ENCODE measurements at places on chromosomes 7 and 10.
A peak's percentile ranks its signal among the peaks of the same experiment; 100 is the strongest.

DNA sequence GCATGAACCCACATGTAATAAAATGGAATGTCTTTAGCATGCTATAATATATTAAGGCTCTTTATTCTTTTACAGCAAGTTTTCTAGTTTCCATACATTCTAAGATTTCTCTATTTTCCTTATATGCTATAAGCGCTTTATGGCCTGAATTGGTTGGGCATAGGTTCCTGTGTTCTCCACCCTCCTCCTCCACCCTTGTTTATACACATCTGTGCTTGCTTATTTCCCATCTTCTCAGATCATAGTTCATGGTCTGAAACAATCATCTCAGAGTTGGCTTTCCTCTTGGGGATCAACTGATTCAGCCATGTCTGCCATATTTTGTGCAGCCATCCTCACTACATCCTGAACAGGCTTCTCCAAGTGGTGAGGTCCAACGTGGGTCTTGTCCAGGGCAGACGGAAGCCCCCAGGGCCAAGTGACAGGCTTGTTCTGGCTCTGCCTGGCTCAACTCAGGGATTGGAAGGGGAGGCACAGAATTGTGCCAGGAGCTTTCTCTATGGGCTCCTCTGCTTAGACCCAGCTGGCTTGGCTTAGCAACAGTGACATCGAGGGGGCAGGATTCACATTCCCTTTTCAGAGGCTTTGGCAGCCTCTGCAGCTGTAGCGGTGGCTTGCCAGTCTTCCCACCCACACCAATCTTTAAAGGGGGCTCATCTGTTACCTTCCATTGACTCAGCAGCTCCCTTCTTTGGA is 327.3 kb downstream of the PTEN start:
- H3K4me3 ChIP-seq = no peak overlapping the region
- no peak overlapping the region for H3K27ac ChIP-seq
- H3K27me3 ChIP-seq = peaks cover under 1% of the 10 kb centered on the region
- no peaks in the 10 kb centered on the region for H3K36me3 ChIP-seq

DNA sequence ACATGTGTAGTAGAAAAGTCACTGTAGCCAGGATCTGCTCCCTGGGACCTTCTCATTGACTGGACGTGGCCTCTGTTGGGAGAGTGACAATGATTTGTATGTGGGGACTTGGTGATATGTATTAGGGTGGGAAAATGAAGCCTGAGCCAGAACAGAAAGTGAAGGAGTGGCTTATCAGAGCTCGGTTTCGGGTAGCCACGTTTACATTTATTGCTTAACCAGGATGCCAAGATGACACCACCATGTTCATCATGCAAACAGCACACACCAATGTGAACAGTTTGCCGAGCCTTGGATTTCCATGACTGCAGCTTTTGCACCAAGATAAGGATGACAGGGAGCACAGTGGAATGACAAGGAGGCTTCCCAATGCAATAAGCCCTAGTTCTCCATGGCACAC is 112.8 kb upstream of the STK17A start:
- H3K4me3 ChIP-seq = no peak overlapping the region
- no peak for DNase-seq
- no peaks in the 10 kb centered on the region for H3K36me3 ChIP-seq
- H3K27ac ChIP-seq = no peak overlapping the region
- H3K4me1 ChIP-seq = no peaks in the 10 kb centered on the region
- peaks cover 20% of the 10 kb centered on the region for H3K27me3 ChIP-seq

DNA sequence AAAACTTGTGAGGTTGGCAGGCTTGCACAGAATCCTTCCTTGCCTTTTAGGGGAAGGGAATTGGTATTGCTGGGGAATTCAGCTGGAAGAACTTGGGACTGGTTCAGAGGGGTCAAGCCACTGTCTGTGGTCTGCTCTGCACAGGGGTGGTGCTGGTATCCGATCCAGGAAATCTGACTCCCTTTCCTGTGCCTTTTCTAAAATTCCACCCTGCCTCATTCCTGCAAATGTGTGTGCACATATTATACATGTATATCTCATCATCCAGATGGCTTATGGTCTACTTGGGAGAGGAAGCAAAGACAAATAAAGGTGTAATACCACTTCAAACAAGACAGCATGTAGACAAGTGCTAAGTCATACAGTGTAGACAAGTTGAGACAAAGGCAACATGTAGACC is 14.3 kb downstream of the UBTD1 start:
- H3K27me3 ChIP-seq = peaks cover 20% of the 10 kb centered on the region
- peaks cover 3% of the 10 kb centered on the region for H3K4me1 ChIP-seq
- H3K27ac ChIP-seq = no peak overlapping the region

- H3K27me3 ChIP-seq = peaks cover 2% of the 10 kb centered on the region
- no peak overlapping the region for H3K4me3 ChIP-seq
- H3K27ac ChIP-seq = no peak overlapping the region
These were observed 132.1 kb downstream of the PLCE1 start for GRCh38 chr10:94125856-94126255.

- no peaks in the 10 kb centered on the region for H3K36me3 ChIP-seq
- H3K4me3 ChIP-seq = no peak overlapping the region
- no peak overlapping the region for H3K27ac ChIP-seq
- H3K27me3 ChIP-seq = no peaks in the 10 kb centered on the region
These were observed 133.8 kb upstream of the HDAC9 start for GRCh38 chr7:18361756-18362155.

- H3K36me3 ChIP-seq = peaks cover 45% of the 10 kb centered on the region
- H3K27me3 ChIP-seq = no peaks in the 10 kb centered on the region
- H3K4me1 ChIP-seq = peaks cover 72% of the 10 kb centered on the region
- peak overlapping the region; percentile 78 for H3K4me3 ChIP-seq
These were observed 80.3 kb upstream of the UCN3 start for GRCh38 chr10:5284311-5285057.

DNA sequence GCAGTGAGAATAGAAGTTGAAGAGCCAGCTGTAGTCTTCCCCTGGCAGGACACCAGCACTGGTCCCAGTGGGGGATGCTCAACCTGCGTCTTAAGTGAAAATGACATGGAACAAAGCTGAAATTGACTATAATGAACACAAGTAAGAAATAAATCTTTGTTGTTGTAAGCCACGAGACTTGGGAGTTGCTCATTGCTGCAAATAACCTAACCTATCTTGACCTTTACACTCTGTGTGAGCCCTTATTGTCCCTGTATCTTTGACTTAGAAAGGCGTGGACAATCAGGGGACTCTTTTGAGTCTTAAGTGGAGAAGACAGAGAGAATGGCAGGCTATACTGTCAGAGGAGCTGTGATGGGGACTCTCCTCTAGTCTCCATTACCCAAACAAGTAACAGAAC is 16.9 kb downstream of the ZC3HAV1L start:
- no peaks in the 10 kb centered on the region for H3K4me1 ChIP-seq
- H3K36me3 ChIP-seq = no peaks in the 10 kb centered on the region
- H3K27me3 ChIP-seq = peaks cover 4% of the 10 kb centered on the region
- no peak for DNase-seq

DNA sequence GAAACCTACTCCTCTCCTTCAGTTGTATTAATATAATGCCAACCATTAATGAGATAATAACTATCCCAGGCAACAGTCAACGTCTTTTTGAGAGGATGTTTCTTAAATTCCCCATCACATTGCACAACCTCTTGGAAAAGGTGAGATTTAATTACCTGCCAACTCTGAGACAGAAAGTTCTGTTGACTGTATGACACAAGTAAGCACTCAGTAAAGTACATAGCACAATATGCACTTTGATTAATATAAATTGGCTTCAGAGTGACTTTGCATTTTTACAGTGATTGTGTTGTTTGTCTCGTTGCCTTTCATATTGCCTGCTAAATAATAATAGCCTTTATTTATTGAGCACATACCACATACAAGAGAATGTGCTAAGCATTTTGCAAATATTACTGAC is 46.7 kb downstream of the CAV1 start:
- no peak overlapping the region for H3K4me3 ChIP-seq
- H3K27ac ChIP-seq = no peak overlapping the region
- H3K4me1 ChIP-seq = no peaks in the 10 kb centered on the region
- H3K36me3 ChIP-seq = no peaks in the 10 kb centered on the region
- no peak for DNase-seq

DNA sequence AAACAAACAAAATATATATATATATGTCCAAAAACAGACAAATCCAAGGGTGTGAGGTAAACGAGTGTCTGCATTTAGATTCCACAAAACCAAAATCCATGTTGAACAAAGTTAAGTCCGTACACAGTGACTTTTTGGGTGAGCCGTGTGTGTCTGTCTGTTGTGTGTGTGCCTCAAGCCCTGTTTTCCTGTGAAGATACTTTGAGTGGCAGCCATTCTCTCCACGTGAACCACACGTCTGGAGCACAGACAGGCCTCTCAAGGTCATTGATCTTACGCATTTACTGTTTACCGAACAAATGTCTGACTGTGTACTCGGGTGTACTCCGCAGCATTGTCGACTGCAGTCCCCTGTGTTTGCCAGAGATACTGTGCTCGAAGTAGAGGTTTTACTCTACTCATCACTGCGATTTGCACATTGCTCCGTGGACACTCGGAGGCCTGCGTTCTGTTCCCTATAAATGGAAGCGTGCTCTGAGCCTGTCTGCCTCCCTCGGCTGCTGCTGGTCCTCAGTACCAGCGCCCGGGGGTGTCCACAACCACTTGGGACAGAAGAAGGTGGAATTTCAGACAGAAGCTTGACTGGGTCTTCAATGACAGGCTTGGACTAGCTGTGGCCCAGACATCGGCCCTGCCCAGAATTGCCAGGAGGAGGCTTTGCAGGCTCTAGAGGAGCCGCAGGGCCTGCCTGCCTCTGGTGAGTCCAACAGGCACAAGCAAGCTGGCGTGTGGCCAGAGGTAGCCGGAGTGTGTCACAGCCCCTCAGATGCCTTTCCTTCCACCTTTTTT is 22.1 kb downstream of the CYP17A1 start:
- H3K4me3 ChIP-seq = no peak overlapping the region
- H3K27ac ChIP-seq = peak overlapping the region; percentile 85
- H3K27me3 ChIP-seq = no peaks in the 10 kb centered on the region
- peaks cover 43% of the 10 kb centered on the region for H3K4me1 ChIP-seq
- no peaks in the 10 kb centered on the region for H3K36me3 ChIP-seq
- no peak for DNase-seq

DNA sequence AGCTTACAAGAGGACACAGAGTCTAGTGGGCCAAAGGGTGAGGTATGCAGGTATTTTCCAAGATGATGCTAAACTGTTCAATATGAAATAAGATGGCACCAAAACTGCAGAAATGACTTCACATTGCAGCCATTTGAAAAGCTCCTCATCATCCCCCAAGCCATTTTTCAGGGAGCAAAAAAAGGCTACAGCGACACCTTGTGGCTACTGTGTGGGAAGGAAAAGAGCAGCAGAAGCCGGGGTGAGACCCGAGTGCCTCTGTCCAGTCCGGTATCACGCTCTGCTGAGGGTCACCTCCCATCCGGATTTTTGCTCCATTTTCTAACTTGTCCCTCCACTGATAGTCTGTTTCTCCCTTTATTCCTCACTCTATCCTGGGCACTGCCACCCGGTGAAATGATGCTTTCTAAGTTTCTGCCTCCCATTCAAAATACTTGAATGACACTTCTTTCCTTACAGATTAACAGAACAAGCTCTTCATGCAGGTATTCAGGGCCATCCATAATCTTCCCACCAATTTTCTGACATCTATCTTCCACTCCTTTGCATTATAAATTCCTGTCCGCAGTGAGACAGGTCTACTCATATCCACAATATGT is 220.2 kb downstream of the DGKI start:
- no peak overlapping the region for H3K27ac ChIP-seq
- H3K4me1 ChIP-seq = no peaks in the 10 kb centered on the region
- H3K4me3 ChIP-seq = no peak overlapping the region
- DNase-seq = no peak
- peaks cover 12% of the 10 kb centered on the region for H3K27me3 ChIP-seq

DNA sequence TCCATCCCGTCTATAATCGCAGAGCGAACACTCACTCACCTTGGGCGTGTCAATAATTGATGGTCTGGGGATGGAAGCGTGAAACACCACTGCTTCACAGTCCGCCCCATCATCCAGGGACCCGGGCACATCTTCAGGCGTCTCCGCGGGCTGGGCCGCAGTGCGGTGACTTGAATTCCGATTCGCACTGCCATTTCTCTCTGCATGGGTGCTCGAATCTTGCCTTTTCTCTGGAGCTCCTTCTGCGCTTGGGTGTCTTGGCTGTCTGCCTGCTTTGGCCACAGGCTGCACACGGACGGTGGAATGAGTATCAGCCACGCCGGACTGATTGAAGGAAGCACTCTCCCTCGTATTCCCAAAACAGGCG is 500 bp downstream of the FAM107B start:
- H3K27me3 ChIP-seq = no peaks in the 10 kb centered on the region
- H3K4me3 ChIP-seq = no peak overlapping the region
- H3K4me1 ChIP-seq = no peaks in the 10 kb centered on the region
- no peak for DNase-seq
- H3K27ac ChIP-seq = no peak overlapping the region

- peak overlapping the region; percentile 84 for H3K27ac ChIP-seq
- peaks cover 18% of the 10 kb centered on the region for H3K36me3 ChIP-seq
- DNase-seq = no peak
- H3K4me1 ChIP-seq = peaks cover 46% of the 10 kb centered on the region
These were observed 27.7 kb downstream of the DENND11 start for GRCh38 chr7:141674171-141674671.

- no peaks in the 10 kb centered on the region for H3K27me3 ChIP-seq
- no peak for DNase-seq
- H3K36me3 ChIP-seq = no peaks in the 10 kb centered on the region
- H3K27ac ChIP-seq = peak overlapping the region; percentile 92
These were observed 61.3 kb downstream of the PIP4K2A start for GRCh38 chr10:22652988-22653481.

GRCh38 chr10:18681366-18681765 is 22.1 kb downstream of the ARL5B start:
- no peak overlapping the region for H3K27ac ChIP-seq
- peaks cover 11% of the 10 kb centered on the region for H3K4me1 ChIP-seq
- no peaks in the 10 kb centered on the region for H3K27me3 ChIP-seq
- no peak for DNase-seq

- H3K27me3 ChIP-seq = no peaks in the 10 kb centered on the region
- DNase-seq = peak; percentile 82
- H3K4me3 ChIP-seq = no peak overlapping the region
These were observed 56.2 kb upstream of the TM9SF3 start for GRCh38 chr10:96642973-96643372.

- peaks cover 6% of the 10 kb centered on the region for H3K4me1 ChIP-seq
- H3K27me3 ChIP-seq = no peaks in the 10 kb centered on the region
- no peak overlapping the region for H3K27ac ChIP-seq
These were observed 89.9 kb downstream of the REEP3 start for GRCh38 chr10:63611078-63611477.

- H3K36me3 ChIP-seq = no peaks in the 10 kb centered on the region
- no peaks in the 10 kb centered on the region for H3K27me3 ChIP-seq
- peak overlapping the region; percentile 65 for H3K4me3 ChIP-seq
These were observed 5.1 kb upstream of the BAZ1B start for GRCh38 chr7:73526896-73527821.

DNA sequence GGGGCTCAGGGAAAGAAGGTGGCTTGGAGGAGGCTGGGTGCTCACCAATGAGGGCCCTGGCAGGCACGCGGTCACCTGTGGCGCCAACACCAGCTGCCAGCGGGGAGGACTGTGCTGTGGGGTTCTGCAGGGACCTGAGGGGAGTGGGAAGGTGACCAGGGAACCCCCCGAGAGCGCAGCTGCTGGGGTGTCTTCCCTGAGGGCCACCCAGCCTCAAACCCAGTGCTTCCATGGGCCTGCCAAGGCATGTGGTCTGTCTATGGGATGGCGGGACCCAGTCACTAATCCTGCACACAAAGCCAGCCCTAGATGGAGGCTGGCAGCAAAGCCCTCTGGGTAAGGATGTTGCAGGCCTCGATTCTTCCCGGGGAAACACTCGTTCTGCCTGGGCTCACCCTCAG is 117.1 kb downstream of the EBF3 start:
- H3K27me3 ChIP-seq = peaks cover 7% of the 10 kb centered on the region
- no peaks in the 10 kb centered on the region for H3K4me1 ChIP-seq
- peak; percentile 49 for DNase-seq
- no peak overlapping the region for H3K27ac ChIP-seq

GRCh38 chr7:54932818-54933543 is 85.8 kb upstream of the EGFR start:
- H3K4me3 ChIP-seq = no peak overlapping the region
- peaks cover 66% of the 10 kb centered on the region for H3K27me3 ChIP-seq
- H3K27ac ChIP-seq = no peak overlapping the region
- H3K4me1 ChIP-seq = peaks cover 2% of the 10 kb centered on the region
- DNase-seq = no peak
- H3K36me3 ChIP-seq = peaks cover 25% of the 10 kb centered on the region

Data from natural killer cell treated with Interleukin-12 subunit alpha and Interleukin-12 subunit beta and Interleukin-15 and Interleukin-18, amount 100 ng/mL, for 72 hours (primary cell).